ENCODE measurements at places on chromosomes 11 and 22.
A peak's percentile ranks its signal among the peaks of the same experiment; 100 is the strongest.

- DNase-seq = no peak
Measured at GRCh38 chr11:114343020-114343419, 46.8 kb downstream of the NNMT start.

DNA sequence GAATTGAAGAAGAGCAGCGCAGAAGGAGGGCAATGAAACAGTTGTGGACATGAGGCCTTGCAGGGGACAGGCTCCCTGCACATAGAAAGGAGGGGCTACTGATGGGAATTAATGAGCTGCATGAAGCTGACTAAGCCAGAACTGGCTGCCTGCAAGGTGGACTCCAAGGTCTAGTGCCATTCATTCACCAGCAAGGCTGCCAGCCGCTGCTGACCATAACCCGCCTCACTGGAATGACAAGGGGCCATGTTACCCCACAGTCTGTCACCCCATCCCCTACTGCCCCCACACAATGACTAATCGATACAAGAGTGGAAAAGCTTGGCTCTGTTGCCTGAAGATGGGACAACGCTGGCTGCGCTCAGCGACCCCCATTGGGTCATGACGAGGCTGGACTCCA is 44.6 kb downstream of the SPATA19 start:
- no peak for DNase-seq

GRCh38 chr11:111419181-111419580 is 40.1 kb upstream of the POU2AF1 start:
- no peak for DNase-seq

GRCh38 chr11:72831521-72832300 is 17.5 kb downstream of the ATG16L2 start:
- DNase-seq = peak; percentile 43

- DNase-seq = no peak
Measured at GRCh38 chr11:116891746-116892145, 54.3 kb upstream of the APOA1 start.

DNA sequence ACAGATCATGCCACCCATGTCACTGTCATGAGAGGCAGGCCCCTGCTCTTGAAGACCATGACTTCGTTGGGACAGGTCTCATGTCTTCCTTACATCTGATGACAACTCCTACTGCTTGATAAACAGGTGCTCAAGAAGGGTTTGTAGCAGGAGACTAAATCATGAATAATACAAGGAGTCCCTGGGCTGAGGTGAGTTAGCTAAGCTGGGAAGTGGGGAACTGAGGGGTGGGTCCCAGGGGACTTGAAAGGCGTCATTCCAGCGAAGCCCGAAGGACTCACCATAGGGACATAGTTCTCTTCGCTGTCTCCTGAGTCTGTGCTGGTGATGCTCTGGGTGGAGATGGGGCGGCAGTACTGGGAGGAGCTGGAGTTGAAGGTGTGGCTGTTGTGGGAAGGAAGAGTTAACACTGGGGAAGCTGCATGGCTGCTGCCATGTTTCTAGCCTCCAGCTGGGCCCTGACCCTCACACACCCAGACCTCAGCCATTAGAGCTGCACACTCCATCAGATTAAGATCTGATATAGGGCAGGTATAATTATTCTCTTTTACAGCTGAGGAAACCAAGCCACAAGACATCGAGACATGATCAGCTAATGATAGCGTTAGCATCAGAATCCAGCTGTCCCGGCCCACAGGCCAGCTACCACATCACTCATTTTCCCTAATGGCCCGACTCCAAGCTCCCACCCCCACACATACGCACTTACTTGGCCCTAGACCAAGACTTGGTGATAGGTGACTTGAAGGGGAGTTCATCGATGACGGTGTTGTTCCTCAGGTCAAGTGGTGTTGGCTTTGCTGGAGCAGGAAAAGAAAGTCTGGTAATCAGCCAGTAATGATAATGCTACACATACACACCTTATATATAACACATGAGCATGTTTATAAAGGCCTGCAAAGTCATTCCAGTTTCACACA is 32.9 kb downstream of the USP35 start:
- no peak for DNase-seq

GRCh38 chr22:46195487-46196165 is 45.3 kb downstream of the PPARA start:
- no peak for DNase-seq

DNA sequence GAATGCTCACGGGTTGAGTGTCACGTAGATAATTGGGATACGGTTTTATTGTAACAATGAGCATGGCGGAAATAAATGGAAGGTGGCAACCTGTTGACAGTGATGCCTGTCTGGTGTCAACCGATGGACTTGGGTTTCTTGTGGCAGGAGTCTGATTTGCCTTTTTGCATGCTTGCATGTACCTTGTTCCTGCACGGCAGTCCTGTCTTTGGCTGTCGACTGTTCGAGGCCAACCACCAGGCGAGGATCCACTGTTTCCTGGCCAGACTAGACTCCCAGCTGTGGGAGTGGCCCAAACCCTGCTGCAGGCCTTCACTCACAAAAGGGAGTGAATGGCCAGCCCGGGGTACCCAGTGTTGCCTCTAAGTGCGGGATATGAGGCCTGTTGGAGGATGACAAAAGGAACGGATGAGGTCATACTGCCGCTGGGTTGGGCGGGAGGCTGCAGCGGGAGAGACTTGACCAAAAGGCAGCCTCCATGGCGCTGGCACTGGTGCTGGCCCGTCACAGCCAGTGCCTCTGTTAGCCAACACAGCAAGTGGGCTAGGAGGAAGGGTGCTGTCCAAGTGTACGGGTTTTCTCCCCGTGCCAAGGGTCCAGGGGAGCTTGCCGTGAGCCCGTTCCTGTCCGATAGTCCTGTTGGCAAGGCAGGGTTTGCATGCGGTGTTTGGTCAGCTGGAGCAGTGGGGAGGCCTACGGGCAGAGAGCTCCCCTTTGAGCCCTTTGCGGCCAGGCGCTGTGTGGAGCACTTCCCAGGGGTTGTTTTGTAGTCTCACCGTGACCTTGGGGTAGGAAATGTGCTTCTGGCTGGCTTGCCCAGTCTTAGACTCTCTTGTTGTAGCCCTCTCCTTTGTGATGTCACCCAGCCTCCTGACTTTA is 974 bp downstream of the DGCR8 start:
- DNase-seq = peak; percentile 26

DNA sequence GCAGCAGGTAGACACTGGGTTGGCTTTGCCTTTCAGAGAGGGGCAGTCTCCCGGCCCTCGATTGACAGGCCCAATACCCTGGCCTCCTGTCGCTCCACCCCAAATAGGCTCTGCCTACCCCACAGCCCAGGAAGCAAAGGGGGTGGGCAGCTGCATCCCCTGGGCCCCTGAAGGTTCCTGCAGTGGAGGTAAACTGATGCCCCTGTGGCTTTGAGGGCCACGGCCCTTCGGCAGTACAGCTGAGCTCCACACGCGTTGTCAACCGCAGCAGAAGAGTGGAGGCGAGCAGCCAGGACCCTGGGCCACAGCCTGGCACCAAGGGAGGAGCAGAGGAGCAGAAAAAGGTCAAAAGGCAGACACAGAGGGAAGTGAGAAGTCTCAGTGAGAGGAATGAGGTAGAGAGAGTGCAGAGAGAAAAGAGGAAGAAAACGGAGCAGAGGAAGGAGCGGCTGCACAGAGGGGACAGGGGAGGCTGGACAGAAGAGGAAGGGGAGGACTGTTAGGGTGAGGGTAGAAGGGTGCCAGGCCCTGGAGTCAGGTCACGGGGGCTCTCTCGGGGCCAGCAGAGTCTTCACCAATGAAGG is 64.0 kb downstream of the SLC22A12 start:
- DNase-seq = no peak

- DNase-seq = no peak
Measured at GRCh38 chr22:45680932-45681700, 9.5 kb downstream of the ATXN10 start.

DNA sequence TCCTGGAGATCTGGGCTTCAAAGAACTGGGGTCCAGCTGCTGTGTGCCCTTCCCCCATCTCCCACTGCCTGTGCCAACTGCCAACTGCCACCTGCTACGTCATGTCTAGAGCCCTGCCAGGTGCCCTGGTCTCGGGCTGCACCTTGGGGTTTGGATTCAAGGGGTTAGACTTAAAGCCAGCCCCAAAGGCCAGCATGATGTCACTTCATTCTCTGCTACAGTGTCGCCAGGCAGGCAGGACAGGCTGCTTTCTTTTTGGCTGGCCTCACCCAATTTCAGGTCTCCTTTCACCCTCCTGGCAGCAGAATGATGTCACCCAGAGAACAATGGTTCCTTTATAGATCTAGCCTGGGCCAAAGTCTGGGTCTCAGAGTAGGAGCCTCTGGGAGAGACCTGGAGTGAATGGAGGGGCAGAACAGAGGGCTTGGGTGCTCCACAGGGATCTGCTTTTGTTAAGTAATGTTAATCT is 79.5 kb upstream of the CRYBB3 start:
- no peak for DNase-seq

GRCh38 chr11:61023086-61023965 is 51.8 kb downstream of the CD6 start:
- no peak for DNase-seq

DNA sequence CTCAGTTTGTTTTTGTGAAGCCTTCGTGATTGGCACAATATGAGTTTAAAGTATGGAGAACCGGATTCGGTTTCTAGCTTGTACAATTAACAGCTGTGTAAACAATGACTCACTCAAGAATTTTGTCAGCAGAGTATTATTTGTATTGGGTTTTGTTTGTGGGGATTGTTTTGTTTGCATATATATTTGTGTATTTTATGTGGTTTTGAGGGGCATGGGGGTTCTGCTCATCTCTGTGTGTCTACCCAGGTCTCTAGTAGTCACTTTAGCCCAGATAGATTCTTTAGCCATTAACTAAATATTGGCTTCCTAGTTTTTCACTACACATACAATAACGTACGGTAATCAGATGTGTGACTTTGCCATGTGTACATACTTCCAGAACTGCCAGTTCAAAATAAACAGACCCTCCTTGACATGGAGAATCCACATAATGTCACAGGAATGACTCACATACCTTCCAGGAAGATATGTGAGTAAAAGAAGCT is 7.5 kb upstream of the MS4A7 start:
- DNase-seq = no peak

DNA sequence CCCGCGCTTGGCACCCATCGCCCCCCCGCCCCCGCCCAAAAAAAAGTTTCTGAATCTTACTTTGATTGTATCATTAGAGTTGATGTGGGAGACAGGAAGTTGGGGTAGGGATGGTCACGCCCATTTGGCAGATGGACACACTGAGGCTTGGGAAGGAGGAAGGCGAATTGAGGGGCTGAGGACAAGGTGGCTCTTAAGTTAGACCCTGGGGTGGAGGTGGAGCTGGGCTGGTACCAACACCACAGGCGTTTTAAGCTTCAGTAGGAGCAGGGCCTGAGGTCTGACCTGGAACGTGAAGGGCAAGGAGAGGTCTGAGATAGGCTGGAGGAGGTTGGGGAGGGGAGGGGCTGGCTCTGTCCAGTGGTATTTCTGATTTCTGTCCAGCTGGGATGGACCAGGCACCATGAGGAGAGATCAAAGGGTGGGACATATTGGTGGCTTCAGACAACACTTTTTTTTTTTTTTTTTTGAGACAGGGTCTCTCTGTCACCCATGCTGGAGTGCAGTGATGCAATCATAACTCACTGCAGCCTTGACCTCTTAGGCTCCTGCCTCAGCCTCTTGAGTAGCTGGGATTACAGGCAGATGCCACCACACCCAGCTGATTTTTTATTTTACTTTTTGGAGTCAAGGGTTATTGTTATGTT is 799 bp upstream of the CDC42BPG start:
- no peak for DNase-seq

- no peak for DNase-seq
Measured at GRCh38 chr22:50197856-50198623, 2.8 kb upstream of the SELENOO start.

GRCh38 chr11:30717009-30717408 is 130.9 kb upstream of the MPPED2 start:
- no peak for DNase-seq

DNA sequence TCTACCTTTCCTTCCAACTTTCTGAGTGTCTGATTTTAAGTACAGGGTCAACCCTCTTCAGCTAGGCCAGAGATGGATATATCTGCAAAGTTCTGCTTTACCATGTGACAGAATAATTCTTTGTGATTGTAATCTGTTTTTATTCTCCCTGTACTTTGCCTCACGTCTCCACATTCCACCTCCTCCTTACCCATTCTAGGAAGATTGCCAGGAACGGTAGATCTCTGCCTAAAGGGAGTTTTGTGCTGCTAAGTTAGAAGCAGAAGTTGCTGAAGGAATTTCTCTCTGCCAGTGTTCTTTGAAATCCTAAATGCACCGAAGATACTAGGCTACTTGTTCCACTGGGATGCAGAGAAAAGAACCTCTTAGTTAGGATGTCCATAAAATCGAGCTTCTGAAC is 20.7 kb upstream of the FAM181B start:
- no peak for DNase-seq

DNA sequence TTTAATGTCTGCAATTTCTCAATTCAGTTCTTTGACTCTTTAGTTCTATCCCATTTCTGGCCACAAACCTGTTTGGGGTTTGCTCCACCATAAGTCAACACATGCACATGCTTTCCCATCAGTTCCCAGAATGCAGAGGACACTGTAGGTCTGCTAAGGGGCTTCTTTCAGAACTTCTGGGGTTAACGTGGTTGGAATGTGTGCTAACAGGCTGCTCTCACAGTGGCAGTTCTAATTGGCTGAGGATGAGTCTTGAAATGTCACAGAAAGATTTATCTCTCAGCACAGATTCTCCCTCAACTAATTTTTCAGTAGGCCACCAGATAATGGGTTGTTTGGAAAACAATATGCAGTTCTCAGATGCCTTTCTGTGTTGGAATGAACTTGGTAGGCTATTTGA is 703.4 kb downstream of the NTM start:
- no peak for DNase-seq

- no peak for DNase-seq
Measured at GRCh38 chr11:85826116-85826855, 15.3 kb upstream of the SYTL2 start.

DNA sequence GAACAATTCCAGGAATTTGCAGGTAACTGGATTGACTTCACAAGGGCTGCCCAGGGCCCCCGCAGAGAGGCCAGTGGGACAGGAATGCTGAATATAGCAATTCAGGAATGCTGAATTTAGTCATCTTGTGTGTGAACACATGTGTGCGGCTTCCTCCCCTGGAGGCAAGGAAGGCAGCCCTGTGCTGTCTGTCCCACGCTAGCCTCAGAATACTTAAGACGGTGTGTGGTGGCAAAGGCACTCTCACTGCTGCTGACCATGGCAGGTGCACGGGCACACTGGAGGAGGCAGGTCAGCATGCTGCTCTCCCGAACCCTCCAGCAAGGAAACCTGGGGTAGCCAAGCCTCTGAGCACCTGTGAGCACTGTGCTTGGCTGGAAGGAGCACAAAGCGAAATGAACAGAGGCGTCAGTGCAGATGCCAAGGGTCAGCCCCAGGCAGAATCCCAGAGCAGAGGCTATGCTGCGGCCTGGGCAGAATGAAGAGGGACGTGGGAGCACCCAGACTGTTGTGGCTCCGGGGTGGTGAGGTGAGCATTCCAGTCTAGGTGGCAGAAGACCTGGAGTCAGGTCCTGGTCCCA is 2.7 kb downstream of the GNAZ start:
- no peak for DNase-seq
